ENCODE measurements at places on chromosomes 3 and 15. TPM values are rescaled to one million over a fixed set of nuclear protein-coding genes. Genes with fewer than 3 reads are reported as not detected.

Gene UNC13C
- polyA plus RNA-seq, result 0.45 TPM

DNA sequence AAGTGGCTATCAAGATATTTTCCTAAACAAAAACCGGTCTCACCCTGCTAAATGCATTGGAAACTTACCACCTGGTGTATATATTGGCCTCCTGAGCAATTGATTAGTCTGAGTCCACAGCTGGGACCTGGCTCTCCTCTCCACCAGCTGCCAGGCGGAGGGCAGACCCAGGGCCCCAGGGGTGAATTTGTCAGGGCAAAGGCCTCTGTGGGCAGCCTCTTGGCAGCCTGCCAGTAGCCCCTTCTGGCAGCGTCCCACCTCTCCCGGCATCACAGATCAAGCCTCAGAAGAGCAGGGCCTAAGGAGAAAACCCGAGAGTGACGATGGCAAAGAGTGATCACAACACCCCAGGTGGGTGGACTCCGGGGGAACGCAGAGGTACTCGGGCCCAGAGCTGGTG is 43.0 kb upstream of the IDH2 start:
- no peaks in the 10 kb centered on the region for H3K36me3 ChIP-seq
- peaks cover 3% of the 10 kb centered on the region for H3K4me1 ChIP-seq
- no peaks in the 10 kb centered on the region for H3K27me3 ChIP-seq
- DNase-seq, result no peak

Gene SCAANT1
- polyA plus RNA-seq, result not detected

Gene TMIE
- polyA plus RNA-seq, result 1.3 TPM

GRCh38 chr15:40567111-40567510 is 2.0 kb upstream of the RPUSD2 start:
- peaks cover 6% of the 10 kb centered on the region for H3K4me1 ChIP-seq
- no peak for DNase-seq
- H3K27ac ChIP-seq, result no peak overlapping the region
- H3K27me3 ChIP-seq, result no peaks in the 10 kb centered on the region
- no peak overlapping the region for H3K4me3 ChIP-seq
